ENCODE measurements at places on chromosomes 3 and 15. TPM values are rescaled to one million over a fixed set of nuclear protein-coding genes. Genes with fewer than 3 reads are reported as not detected.

Gene BFSP2
- polyA plus RNA-seq: not detected

DNA sequence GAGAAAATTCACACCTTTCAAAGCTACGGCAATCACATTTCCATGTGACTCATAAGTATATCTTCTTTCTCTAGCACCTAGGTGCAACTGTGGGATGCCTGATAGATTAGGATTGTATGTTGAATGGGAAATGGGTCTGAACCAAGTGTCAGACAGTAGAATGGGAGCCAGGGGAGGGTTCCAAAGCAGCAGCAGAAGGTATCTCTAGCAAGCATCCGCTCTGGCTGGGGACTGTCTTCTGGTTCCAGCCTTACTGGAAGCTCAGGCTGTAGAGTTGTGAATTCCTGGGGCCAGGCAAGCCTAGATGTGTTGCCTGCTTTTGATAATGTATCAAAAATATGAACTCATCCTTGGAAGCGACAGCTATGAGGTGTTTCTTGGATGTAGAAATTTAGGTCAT, 2.1 kb upstream of the CHL1 start:
- H3K27ac ChIP-seq: no peak overlapping the region
- peaks cover 8% of the 10 kb centered on the region for H3K4me1 ChIP-seq
- H3K4me3 ChIP-seq: no peak overlapping the region
- H3K36me3 ChIP-seq: peaks cover 14% of the 10 kb centered on the region
- no peak for DNase-seq

GRCh38 chr15:66961407-66961884, 104.0 kb upstream of the SMAD3 start:
- no peak for DNase-seq
- H3K36me3 ChIP-seq: no peaks in the 10 kb centered on the region
- no peaks in the 10 kb centered on the region for H3K27me3 ChIP-seq
- no peak overlapping the region for H3K4me3 ChIP-seq
- H3K27ac ChIP-seq: no peak overlapping the region

DNA sequence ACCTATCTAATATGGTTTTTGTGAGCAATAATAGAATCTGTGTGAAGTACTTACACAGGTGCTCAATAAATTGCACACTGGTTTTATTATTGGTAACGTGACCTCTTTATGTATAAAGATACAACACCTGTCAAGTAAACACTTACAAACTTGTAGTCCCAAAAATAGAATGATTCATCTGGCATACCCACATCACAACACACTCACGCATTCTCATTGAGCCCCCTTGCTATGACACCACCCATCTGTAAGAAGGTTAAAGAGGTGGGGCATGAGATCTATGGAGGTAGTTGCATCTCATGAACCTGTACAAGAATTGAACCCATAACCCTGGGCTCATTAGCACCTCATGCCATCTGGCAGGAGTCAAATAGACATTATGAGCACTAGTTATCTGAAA, 134.9 kb upstream of the THBS1 start:
- no peak overlapping the region for H3K4me3 ChIP-seq
- no peaks in the 10 kb centered on the region for H3K36me3 ChIP-seq
- H3K4me1 ChIP-seq: no peaks in the 10 kb centered on the region
- H3K27me3 ChIP-seq: no peaks in the 10 kb centered on the region
- no peak for DNase-seq
- no peak overlapping the region for H3K27ac ChIP-seq

DNA sequence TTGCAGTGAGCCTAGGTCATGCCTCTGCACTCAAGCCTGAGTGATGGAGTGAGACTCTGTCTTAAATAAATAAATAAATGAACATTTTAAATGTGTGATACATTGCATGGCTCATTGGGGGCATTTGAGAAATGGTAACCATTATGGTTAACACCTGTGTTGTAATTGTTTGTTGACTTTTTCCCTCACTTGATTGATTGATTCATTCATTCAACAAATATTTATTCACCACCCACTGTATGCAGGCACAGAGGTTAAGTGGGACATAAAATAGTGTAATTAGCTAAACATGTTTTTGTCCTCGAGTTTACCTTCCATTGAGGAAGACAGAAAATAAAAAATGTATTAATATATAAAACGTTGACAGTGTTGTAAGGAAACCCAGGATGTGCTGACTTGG, 127.1 kb upstream of the ANKRD28 start:
- no peak overlapping the region for H3K27ac ChIP-seq
- H3K27me3 ChIP-seq: no peaks in the 10 kb centered on the region
- no peaks in the 10 kb centered on the region for H3K36me3 ChIP-seq
- no peak overlapping the region for H3K4me3 ChIP-seq
- DNase-seq: no peak

DNA sequence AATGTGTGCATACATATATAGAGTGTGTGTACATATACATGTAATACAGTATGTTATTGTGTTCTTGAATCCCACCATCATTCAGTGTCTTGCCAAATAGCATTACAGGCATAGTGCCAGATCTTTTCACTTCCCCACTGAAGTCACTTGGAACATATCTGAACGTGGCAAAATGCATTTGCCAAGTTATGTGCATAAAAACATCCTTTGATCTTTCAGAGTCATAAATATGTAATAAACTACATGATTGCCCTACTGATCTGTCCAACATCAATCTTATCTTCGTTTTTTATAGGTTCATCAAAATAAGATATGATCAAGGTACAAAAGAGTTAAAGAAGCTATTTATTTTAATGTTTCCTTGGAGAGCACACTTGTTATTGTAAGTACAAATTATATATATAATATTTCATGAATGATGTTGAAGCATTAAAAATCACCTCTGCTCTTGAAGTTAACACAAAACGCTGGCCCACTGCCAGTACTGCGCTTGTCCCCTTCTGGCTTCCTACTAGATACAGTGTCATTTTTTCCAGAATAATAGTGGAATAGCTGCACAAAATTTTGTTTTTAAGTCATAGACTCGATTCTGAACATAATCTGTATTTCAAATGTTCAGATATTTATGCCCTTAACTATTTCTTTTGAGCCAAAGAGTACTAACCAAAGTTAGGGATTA, 549.5 kb upstream of the ARRDC4 start:
- H3K27me3 ChIP-seq: peaks cover under 1% of the 10 kb centered on the region
- no peak overlapping the region for H3K4me3 ChIP-seq
- no peak for DNase-seq
- no peak overlapping the region for H3K27ac ChIP-seq
- no peaks in the 10 kb centered on the region for H3K36me3 ChIP-seq

DNA sequence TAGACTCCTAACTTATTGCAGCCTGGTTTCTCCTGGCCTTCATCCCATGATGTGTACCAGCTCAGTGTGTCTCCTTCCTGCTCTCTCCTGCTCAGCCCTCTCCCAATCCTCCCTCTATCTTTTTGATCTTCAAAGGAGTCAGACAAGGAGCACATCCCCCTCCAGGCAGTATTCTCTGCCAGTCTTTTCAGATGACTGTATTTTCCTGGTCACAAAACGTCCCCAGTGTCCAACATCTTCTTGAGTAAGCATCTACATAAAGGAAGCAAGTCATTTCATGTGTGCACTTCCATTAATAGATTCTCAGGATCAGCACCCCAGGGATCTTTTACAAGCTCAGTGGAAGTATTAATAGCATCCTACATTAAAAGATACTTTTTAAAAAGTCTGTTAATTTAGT, 148.9 kb upstream of the THBS1 start:
- H3K36me3 ChIP-seq: no peaks in the 10 kb centered on the region
- no peak overlapping the region for H3K27ac ChIP-seq
- DNase-seq: no peak
- no peak overlapping the region for H3K4me3 ChIP-seq
- peaks cover 16% of the 10 kb centered on the region for H3K27me3 ChIP-seq
- H3K4me1 ChIP-seq: peaks cover 28% of the 10 kb centered on the region

Gene CCNL1
- 52.9 TPM for polyA plus RNA-seq

Gene EFCC1
- polyA plus RNA-seq: 0.32 TPM

Gene LYZL4
- polyA plus RNA-seq: not detected

DNA sequence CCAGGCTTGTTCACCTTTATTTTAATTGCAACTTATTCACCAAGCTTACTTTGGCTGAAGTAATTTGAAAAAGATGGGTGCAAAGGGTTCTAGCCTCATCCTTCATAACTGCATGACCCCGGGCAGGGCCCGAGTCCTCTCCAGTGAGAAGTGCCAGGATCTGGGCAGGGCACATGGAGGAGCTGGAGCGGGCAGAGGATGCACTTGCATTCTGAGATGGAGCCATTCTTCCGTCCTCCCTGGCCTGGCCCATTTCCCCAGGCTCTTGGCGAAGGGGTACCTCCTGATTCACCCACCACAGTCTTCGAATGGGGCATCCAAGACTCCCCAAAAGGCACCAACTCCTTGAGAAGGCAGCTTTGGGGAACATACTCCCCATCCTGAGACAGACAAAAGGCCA, 22.5 kb upstream of the PLXND1 start:
- no peak overlapping the region for H3K27ac ChIP-seq
- no peak overlapping the region for H3K4me3 ChIP-seq
- no peak for DNase-seq

Measured in naive thymus-derived CD8-positive, alpha-beta T cell (primary cell).